A549 (cell line): ENCODE measurements at places on chromosomes 5 and 9.
A peak's percentile ranks its signal among the peaks of the same experiment; 100 is the strongest.

DNA sequence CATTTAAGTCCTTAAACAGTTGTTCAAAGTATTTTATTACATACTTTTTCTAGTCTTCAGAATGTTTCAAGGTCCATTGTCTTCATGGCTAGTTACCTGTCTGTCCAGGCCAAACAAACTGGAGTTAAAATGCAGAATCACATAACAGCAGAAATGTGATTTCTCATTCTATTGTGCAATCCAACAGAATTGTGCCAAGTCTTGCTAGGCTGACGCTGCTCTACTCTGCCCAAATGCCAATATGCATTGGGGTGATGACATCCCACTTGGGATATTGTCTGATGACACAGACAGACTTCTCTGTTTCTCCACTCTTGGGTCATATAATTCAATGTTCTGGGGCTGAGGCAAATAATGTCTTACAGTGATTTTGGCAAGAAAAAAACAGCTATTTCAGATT, 5.2 kb upstream of the SLC22A5 start:
- DNase-seq = peak; percentile 87

DNA sequence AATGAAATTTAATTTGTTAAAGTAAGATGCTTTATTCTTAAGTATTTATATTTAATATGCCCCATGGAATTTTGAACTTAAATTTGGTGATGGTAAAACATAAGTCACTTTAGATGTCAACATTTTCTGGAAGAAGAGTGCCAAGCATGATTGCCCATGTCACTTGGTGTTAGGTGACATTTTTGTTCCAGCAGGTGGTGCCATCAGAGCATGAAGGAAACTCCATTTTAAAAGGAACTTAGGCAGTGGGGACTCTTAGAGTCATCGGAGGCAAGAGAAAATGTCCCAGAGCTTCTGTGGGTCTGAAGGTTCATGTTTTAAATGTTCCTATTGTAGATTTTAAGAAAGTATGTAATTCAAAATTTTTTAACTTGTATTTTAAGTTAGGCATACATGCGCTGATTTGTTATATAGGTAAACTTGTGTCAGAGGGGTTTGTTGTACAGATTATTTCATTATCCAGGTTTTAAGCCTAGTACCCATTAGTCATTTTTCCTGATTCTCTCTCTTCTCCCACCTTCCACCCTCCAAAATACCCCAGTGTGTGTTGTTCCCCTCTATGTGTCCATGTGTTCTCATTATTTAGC, 789.3 kb downstream of the SEMA5A start:
- DNase-seq = no peak

- DNase-seq = peak; percentile 89
These were observed 1075.0 kb downstream of the CDH9 start for GRCh38 chr5:25963251-25964008.

GRCh38 chr9:114652776-114653555, 4.6 kb downstream of the TEX53 start:
- DNase-seq = no peak

GRCh38 chr5:180820788-180821321, 18.2 kb upstream of the MGAT1 start:
- no peak for DNase-seq

DNA sequence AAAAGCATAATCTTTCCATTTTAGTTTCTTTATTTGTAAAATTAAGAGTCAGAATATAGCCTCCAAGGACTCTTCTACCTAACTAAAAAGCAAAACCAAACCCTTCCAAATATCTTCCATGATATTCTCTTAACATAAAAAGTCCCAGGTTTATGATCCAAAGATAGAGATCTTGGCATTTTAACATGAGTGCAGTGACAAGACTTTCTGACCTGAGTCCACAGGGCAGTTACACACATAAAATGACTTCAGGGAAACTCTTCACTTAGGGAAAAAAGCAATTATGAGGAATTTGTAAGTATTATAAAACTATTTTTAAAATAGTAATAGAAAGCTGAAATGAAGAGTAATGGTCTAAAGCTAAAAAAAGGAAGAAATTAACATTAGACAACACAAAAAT, 772.6 kb upstream of the DMAC1 start:
- DNase-seq = no peak

DNA sequence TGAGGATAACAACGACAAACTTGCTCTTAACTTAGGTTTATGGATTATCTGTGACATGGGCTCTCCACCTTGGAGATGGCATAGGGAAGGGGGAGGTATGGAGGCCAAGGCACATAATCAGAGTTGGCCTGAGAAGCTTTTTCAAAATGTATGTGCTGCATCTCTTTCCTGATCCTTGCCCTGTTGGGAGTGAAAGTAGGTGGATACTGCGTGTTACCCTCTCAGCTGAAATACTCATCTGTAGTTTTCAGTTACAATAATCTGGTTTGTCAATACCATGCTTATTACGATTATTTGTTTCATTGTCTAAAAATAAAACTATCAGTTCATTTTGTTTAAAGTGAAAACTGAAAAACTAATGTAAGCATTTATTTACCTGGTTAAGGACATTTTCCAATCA, 86.7 kb downstream of the SLC44A1 start:
- no peak for DNase-seq

DNA sequence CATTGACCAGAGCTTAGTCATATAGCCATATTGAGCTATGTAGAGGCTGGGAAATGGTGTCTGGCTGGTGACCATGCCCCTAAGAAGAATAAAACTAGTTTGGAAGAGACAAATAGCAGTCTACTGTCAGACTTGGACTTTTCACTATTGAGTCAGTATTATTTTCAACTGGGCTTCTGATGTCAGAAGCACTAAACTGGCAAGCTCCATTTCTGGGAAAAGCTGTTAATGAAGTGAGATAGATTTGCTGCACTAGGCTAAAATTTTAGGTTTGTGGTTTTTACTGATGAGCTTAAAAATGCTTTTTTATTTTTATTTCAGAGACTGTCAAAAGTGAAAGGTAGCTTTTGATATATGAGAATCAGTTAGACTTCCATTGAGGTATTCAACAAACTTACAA, 220.2 kb downstream of the RAB3C start:
- no peak for DNase-seq

DNA sequence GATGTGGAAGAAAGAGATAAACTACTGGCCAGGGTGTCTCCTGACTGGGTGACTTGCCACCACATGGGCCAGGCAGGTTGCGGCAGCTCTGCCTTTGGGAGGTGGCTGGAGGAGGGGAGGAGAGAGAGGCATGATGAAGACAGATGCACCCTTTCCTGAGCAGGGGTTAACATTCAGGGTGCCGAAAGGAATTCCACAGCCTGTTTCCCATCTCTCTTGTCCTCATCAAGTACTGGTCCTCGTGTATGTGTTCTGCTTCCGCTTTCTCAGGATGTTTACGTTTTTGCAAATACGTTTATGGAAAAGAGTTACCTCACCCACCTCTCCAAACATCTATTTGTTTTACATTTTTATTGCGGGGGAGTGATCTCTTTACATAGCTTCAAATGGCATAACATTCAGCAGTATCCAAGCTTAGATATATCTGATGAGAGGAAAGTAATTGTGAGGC, 73.4 kb downstream of the C9orf85 start:
- no peak for DNase-seq

DNA sequence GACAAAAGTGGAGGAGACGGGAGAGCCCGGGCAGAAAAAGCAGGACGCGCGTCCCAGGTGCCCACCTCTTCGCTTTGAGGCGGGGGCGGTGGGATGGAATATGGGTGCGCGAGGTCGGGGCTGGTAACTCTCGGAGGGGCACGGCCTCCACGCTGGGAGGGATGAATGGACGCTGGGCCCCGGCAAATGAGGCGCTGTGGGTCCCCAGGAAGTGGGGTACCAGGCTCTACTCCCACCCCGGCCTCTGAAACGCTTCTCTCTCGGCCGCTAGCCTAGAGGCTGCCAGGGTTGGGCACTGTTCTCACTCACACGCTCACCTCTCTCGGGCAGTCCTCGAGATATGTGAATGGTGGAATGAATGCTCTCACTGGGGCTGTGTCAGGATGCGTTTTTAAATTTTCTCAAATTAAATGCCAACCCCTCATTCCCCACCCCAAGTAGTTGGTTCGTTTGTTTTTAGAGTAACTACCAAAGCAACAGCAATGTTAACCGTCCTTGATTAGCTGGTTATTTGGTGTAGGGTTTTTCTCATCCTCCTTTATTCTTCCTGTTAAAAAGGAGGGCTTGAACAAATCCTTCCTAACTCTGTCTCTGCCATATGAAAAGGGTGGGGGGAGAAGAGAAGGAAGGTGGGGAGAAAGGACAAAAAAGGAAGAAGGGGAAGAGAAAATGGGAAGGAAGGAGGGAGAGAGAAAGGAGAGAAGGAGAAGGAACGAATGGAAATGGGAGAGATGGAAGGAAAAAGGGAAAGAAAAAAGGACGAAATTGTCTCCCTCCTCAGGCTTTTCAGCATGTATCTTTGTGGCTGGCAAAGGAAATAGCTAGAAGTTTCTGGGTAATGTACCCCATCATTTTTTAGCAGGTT, 1.3 kb upstream of the EBF1 start:
- no peak for DNase-seq

DNA sequence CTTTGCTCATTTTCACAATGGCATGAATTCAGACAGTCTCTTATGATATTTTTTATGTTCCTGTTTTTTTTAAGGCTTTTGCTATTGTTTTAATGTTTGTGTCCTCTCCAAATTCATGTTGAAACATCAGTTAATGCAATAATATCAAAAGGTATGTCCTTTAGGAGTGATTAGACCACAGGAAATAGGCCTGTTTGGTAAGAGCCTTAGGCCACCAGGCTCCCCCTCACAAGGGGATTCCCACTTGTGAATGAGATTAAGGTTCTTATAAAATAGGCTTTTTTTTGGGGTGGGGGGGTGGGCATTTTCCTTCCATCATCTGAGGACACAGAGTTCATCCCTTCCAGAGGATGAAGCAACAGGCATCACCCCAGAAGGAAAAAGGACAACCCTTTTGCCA, 2074.2 kb upstream of the C9orf72 start:
- DNase-seq = no peak

GRCh38 chr5:73061593-73061992, 58.8 kb upstream of the TMEM171 start:
- no peak for DNase-seq

GRCh38 chr5:172772112-172772906, 1.3 kb upstream of the DUSP1 start:
- DNase-seq = peak; percentile 80

- peak; percentile 53 for DNase-seq
These were observed 57.7 kb downstream of the MAPKAP1 start for GRCh38 chr9:125649315-125649714.

DNA sequence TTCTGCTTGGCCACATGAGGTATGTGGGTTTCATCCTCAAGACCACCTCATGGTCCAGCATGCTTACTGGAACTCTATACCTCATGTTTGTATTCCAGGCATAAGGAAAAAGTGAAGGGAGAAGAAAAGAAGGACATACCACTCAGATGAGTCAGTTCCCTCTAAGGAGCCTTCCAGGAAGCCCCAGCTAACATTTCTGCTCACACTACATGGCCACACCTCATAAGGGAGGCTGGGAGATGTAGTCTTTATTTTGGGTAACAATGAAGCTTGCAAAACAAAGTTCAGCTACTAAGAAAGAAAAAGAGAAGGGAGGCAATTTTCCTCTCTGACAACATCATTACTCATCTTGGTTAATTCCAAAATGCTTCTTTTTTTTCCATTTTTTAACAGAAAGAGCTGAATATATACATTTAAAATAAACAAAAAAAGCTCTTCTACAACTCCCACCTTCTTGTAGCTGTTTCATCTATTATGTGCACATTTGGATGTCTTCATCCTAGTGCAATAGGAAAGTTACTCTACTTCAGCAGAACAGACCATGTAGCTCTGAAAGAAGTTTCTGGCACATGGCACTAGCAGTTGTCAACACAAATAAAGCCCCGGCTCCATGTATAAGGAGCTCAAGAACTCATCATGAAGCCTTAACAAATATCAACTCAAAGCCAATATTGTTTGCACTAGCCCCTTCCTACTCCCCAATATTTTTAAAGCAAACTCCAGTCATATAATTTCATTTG, 123.6 kb upstream of the CCDC112 start:
- peak; percentile 71 for DNase-seq

DNA sequence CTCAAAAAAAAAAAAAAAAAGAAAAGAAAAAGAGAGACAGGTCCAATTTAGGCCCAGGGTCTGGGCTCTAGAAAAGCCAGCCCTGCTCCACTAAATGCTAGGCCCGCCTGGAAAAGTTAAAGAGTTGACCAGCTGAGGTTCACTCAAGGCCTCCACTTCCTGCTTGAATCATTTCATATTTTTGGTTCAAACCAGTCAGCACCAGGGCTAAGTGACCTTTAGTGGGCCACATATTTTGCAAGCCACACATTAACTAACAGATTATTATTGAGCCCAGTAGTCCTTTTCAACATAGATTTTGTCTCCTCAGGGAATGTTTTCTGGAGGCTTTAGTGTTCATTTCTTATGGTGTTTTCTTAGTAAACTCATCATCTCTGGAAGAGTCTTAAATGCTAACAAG, 156.6 kb downstream of the TLR4 start:
- no peak for DNase-seq

DNA sequence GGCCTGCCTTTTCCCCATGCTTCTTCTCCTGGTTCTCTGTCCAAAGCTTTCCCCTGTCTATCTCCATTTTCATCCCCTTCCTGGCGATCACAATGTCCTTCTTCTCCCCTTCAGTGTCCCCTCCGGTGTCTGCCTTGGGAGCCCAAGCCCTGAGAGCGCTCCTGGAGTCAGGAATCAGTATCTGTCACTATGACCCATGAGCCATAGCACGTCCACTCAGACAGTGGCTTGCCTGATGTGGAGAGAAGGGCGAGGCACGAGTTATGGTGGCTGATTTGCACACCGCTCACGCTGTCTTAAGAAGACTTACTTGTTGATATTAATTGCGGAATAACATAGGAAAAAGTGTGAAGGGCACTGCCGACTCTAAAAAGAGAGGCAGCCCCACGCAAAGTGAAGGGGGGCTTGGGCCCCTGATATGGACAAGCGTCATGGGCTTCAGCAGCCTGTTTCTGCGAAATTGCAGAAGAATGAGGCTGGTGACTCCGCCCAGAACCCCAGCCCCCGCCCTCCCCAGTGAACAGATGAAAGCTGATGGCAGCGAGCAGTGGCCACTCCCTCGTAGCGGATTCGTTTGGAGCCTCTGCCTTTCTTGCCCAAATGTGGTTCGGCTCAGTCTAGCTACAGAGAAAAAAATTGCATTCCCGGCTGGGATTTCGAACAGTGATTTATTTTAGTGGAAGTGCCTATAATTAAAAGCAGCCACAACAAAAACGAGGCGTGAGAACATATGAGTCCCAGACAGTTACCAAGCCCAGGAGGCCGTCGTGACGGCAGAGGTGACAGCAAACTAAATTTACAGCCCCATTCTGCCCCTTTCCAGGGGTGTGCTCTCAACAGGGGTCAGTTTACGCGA, 149.8 kb downstream of the ICE1 start:
- no peak for DNase-seq

GRCh38 chr5:77630114-77630680, 8.3 kb downstream of the OTP start:
- DNase-seq = peak; percentile 83

GRCh38 chr5:143695244-143695864, 116.6 kb upstream of the HMHB1 start:
- no peak for DNase-seq

DNA sequence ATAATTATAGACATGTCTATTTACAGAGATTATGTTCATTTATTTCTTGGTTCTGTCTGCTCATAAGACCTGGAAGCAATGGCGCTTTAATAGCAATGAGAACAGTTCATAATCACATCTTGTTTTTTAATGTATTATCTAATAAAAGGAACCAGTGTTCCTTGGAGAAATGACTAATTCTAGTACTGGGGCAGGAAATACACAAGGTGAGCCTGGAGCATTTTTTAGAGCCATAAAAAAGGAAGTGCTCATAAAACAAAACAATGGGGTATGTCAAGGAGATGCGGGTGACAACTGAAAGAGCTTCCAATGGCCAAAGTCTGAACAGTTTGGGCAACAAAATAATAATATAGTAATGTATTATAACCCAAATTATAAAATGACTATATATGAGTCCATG, 531.9 kb upstream of the CHD1 start:
- no peak for DNase-seq
